ENCODE measurements at places on chromosomes 5 and 9. TPM values are rescaled to one million over a fixed set of nuclear protein-coding genes. Genes with fewer than 3 reads are reported as not detected.
A peak's percentile ranks its signal among the peaks of the same experiment; 100 is the strongest.

DNA sequence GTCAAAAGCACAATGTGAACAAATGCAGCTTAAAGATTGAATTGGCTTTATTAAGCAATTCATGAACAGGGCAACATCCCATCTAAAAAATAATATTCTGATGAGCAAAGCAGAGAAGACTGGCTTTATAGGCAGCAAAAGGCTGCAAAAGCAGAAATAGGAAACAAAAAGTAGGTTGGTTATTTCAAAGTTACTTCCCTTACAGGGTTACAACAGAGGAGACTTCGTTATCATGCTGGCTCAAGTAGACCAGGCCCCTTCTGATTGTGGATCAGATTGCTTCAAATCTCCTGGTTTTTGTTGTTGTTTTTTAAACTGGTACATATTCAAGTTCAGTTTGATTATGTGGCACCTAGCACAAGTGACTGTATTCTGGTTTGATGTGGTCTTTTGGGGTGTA lies 73.1 kb downstream of the MAN2A1 start:
- DNase-seq = no peak

- DNase-seq = no peak
Measured at GRCh38 chr5:13735691-13736090, 208.8 kb downstream of the DNAH5 start.

ASTN2 gene
- 12.5 TPM for polyA plus RNA-seq

- DNase-seq = no peak
Measured at GRCh38 chr5:28862860-28863196, 1824.4 kb upstream of the CDH9 start.

DNA sequence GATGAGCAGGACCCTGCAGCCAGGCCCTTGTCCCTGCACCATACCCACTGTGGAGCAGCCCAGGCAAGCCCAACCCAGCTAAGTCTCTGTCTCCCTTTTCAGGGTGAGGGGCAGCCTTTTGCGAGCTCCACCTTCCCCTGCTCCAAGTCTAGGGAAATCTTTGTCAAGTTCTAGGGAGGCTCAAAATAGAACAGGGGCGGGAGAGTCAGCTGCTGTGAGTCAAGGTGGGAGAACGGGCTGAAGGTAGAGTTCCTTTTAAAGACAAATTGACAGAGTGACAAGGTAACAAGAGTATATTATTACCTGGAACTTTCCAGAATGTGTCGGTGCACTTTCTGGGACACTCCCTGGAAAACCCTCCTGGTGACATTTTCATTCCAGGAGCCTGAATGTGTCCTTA lies 64.7 kb downstream of the KCNT1 start:
- no peak for DNase-seq

- no peak for DNase-seq
Measured at GRCh38 chr9:33446946-33447798, at the start of gene AQP3. AQP3 (minus strand) TSS chr9:33447593; CDS start chr9:33447530, 63 bp downstream.

- no peak for DNase-seq
Measured at GRCh38 chr5:172380987-172381643, 73.2 kb downstream of the SH3PXD2B start.

DNA sequence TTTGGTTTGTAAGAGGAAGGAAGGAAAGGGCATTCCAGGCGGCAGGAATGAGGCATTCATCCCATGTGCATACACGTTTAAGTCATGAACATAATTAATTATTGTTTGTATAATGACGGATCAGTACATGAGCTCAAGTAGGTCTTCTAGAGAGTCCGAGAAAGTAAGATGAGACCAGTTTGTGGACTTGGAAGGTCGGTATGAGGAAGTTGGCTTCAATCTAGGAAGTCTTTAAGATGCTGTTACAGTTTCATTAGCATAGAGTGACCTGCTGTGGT lies 2.1 kb downstream of the GTF3C4 start:
- DNase-seq = no peak

DNA sequence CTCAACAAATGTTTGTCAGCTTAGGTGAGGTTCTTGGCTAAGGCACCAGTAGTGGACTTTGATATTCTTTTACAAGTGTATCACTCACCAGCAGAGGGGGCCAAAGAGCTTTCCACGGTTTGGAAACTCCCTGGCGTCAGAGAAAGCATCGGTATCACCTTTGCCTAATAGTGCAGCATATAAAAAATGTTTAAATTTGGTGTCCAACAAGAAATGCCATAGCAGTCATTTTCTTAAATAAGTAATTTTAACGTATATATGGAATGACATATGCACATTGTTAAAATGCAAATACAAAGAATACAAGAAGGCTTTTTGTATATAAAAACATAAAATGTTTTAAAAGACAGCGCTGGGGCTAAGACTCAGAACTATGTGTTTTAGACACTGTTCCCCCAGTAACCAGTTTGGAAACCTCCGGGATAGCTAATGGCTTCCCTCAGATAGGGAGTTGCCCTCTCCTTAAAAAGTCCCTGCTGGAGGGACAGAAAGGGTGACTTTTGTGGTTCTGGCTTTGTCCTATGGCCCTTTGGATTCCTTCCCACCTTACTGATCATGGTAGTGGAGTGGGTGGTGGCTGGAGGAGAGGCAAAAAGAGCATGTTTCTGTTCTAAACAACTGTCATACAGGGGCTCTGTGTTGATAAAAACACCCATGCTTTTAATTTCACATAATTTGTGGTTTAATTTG lies 124.6 kb downstream of the GPBP1 start:
- DNase-seq = peak; percentile 34

GRCh38 chr9:128473104-128473503 lies 17.3 kb downstream of the ODF2 start:
- DNase-seq = no peak

- DNase-seq = no peak
Measured at GRCh38 chr9:109816490-109816889, 36.5 kb downstream of the PALM2AKAP2 start.

GMCL2 gene
- not detected for polyA plus RNA-seq

FOXI1 gene
- not detected for polyA plus RNA-seq

DNA sequence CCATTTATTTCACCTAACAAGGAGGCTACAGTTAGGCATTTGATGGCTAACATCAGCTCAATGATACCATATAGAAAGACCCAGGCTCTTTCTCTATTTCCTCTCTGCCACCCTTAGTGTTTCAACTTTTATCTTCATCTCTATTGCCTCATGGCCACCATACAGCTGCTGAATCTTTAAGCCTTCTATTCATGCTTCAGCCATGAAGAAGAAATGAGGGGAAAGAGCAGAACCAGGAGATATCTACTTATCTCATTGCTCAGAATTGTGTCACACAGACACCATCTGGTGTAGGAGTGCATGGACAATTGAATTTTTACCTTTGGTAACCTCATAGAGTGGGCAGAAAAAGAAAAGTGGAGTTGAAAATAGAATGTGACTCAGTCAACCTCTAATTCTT lies 6.7 kb downstream of the GAPT start:
- DNase-seq = no peak

GFI1B gene
- polyA plus RNA-seq = not detected

STKLD1 gene
- 0.57 TPM for polyA plus RNA-seq

- no peak for DNase-seq
Measured at GRCh38 chr5:82465235-82465634, 187.1 kb upstream of the RPS23 start.

FOXD4L4 gene
- polyA plus RNA-seq = not detected

- DNase-seq = no peak
Measured at GRCh38 chr9:134942011-134942787, 24.5 kb upstream of the FCN1 start.

- no peak for DNase-seq
Measured at GRCh38 chr9:25310961-25311360, 367.3 kb downstream of the TUSC1 start.

DNA sequence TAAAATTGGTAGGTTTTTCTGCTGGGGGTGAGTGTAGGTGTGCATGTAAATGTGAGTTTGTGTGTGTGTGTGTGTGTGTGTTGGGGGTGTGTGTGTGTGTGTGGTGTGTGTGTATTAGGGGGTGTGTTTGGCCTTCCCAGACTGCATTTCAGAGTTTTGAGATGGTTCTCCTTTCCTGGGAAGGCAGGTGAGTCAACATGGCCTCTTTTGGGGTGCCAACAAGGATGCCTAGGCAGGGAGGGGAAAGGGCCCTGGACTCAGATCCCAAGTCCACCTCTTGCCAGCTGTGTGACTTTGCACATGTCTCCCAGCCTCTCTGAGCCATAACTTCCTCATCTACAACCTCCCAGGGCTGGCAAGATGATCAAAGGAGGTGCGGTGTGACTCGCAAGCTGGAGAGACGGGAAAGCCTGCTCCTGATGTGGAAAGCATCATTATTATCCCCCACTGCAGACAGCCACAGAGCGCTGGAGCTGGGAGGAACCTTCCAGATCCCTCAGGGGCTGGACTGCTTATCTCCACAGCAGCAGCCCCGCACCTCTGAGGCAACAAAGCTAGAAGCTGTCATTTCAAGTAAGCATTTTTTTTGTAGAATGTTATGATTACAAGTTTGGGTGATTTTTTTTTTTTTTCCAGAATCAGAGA lies 63.5 kb upstream of the TBC1D2 start:
- DNase-seq = no peak

GRCh38 chr5:141245250-141245717 lies at the start of gene PCDHB15:
PCDHB15 (plus strand) TSS chr5:141245395; CDS start chr5:141245579, 184 bp downstream.
- no peak for DNase-seq

DNA sequence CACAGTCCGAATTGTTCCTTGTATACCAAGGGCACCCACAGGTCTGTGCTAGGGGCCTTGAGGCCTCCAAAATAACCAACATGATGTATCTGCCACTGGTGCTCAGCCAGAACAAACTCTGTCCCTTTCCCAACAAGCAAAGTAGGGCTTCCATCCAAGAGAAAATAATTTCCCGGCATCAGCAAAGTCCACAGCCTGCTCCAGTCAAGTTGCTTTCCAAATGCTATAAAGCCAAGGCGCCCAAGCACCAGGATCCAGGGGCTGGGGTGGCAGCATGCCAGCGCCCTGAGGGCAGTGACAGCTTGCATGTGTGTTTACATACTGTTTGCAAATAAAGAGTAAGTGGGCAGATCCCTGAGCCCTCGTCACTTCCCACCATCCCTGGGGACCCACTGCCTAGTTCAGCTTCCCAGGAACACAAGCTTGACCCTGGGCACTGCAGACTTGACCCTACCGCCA lies 155.9 kb downstream of the ERCC6L2 start:
- DNase-seq = no peak

- DNase-seq = no peak
Measured at GRCh38 chr9:752201-752600, 89.3 kb upstream of the DMRT1 start.

LCN10 gene
- polyA plus RNA-seq = 1.1 TPM

GRCh38 chr9:21549251-21549765 lies 67.2 kb upstream of the IFNE start:
- no peak for DNase-seq

GRCh38 chr9:133760713-133761290 lies 22.6 kb upstream of the SARDH start:
- no peak for DNase-seq

NDFIP1 gene
- polyA plus RNA-seq = 2.1 TPM

DNA sequence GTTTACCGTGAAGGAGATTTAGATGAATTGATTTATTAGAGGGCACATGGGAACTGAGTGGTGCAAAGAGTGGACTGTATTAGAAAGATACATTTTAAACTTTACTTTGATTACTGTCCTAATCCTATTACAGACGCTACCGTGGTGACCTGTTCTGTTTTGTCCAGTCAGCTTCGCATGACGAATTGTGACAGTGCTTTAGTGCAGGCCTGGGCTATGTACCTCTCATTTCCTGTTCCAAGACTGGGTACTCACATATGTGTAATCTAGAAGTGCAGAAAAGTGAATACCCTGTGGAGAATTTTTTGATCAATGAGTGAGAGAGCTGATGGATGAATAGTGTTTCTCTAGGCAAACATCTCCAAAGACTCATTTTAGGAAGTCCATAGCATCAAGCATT lies 385.9 kb downstream of the ANXA1 start:
- DNase-seq = no peak

GRCh38 chr5:80937584-80938356 lies 22.4 kb upstream of the RASGRF2 start:
- no peak for DNase-seq

GRCh38 chr5:65704621-65705239 lies 17.2 kb downstream of the SGTB start:
- no peak for DNase-seq

DNA sequence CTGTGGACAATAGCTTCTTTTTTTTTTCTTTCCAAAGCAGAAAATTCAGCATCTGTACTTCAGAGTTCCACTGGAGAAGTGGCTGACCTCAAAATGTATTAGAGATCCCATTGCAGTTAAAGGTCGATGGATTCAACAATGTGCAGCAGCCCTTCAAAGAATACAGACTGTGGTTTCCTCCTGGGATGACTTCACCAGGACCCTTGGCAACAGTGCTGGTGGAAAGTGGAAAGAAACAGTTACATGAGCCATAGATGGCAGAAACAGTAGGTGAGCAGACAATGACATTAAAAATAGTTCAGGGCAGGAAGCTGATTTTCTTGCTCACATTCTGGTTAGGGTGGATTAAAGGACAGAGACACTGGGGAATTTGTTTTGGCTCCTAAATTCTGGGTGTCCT lies 62.4 kb downstream of the SLC28A3 start:
- no peak for DNase-seq

- no peak for DNase-seq
Measured at GRCh38 chr5:133685402-133686018, 73.2 kb upstream of the FSTL4 start.

GRCh38 chr9:119794836-119795235 lies 425.6 kb upstream of the BRINP1 start:
- no peak for DNase-seq

ANXA2R gene
- polyA plus RNA-seq = 6.2 TPM

GRCh38 chr9:110320651-110321445 lies 16.8 kb downstream of the TXNDC8 start:
- DNase-seq = no peak

GRCh38 chr5:159638954-159639559 lies 277.2 kb upstream of the ADRA1B start:
- no peak for DNase-seq

- no peak for DNase-seq
Measured at GRCh38 chr5:171578829-171579491, 159.5 kb downstream of the FGF18 start.

DNA sequence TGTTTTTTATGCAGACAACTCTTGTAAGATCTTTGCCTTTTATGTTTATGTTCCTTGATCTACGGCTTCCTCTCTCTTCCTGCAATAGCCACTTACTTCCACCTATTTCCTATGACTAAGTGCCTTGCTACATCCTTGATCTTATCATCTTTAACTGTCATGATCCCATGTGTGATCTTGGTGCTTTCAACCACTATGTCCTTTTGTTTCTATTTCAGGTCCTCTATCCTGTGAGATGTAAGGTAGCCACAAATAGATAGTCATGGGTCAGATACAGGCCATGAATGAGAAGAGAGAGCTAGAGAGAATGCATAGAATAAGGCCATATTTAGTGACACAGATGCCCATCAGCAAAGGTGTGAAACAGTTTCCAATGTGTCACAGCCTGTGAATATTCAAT lies 243.6 kb upstream of the HAPLN1 start:
- no peak for DNase-seq

KCNMB1 gene
- 3.4 TPM for polyA plus RNA-seq

GRCh38 chr5:50553560-50553984 lies 112.5 kb upstream of the EMB start:
- DNase-seq = no peak

GEMIN5 gene
- 26.6 TPM for polyA plus RNA-seq

GRCh38 chr5:5298841-5299541 lies 123.5 kb upstream of the ICE1 start:
- no peak for DNase-seq

GRCh38 chr5:40390281-40391149 lies 289.2 kb upstream of the PTGER4 start:
- no peak for DNase-seq
